Mesendoderm (in vitro differentiated cells): ENCODE measurements at places on chromosomes 3 and 15.

- no peak for DNase-seq
Measured at GRCh38 chr15:77160562-77161478, 89.9 kb upstream of the TSPAN3 start.

DNA sequence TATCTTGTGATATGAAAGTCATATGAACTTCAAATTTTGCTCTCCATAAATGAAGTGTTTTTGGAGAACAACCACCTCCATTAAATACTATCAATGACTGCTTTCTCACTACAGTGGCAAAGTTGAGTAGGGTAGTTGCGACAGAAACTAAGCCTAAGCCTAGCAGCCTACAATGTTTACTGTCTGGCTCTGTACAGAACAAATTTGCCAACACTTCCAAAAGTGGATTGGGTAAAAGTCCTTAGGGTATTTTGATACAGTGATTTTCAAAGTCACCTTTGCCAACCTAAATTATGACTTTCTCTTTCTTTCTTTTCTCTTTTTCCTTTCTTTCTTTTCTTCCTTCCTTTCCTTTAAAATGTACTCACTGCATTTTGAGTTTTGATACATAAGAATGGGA is 142.6 kb downstream of the PLCL2 start:
- DNase-seq, result no peak

GRCh38 chr3:126033051-126033745 is 50.7 kb downstream of the SLC41A3 start:
- DNase-seq, result no peak

DNA sequence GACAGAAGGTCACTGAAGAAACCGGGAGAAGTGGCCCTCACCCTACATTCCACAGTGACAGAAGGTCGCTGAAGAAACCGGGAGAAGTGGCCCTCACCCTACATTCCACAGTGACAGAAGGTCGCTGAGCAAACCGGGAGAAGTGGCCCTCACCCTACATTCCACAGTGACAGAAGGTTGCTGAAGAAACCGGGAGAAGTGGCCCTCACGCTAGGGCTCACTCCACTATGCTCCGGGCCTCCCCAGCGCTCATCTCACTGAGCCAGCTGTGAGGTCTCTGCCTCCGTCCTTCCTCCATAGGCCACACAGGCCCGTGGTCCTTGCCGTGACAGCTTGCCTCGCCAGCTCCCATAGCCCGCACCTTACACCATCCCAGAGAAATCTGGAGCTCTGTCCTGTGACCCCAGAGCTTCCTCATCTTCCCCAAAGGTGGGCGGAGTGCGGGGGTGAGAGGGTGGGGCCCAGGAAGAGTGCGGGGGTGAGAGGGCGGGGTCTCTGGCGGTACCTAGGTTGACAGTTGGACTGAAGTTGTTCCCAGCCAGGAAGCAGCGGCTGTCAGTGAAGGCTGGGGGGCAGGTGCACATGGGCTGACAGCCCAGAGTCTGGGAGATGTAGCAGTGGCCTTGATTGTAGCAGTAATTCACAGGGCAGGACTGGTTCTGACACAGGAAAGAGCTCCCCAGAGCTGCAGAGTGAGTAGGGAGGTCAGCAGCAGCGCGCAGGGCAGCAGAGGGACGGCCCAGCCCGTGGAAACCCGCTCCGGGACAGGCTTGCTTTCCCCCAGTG is 32.0 kb downstream of the MUC20 start:
- no peak for DNase-seq

GRCh38 chr15:67158367-67158766 is 93.0 kb downstream of the SMAD3 start:
- DNase-seq, result no peak

DNA sequence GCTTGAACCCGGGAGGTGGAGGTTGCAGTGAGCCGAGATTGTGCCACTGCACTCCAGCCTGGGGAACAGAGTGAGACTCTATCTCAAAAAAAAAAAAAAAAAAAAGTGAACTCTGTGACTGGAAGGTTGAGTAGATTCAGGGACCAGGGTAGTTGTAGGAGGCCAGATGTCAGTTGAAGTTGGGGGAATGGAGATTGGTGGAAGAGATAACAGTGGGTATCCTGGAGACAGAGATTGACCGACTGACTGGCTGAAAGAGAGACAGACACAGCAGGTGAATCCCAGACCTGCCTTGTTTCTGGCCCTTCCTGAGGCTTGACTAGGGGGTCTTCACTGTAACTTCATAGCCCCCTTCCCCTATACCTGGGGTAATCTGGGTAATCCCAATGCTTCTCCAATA is 22.1 kb upstream of the RNU6-1 start:
- DNase-seq, result no peak

GRCh38 chr3:133330065-133330464 is 69.8 kb upstream of the BFSP2 start:
- peak; percentile 81 for DNase-seq

DNA sequence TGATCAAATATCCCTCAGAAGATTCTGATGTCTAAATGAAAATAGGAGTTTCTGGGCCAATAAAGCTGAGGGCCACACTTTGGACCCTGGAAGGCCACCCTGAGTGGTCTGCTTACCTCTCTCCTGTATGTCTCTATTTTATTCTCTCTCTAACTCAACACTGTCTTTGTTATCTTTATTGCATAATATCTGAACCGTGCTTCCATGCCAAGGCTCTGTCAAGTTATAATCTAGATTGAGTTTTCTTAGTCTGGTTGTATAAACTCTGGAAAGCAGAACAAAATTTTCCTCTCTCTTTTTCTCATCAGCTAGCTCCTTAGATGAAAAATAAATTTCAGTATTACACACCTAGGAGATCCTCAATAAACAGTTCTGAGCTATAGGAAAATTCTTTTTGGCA is 36.2 kb upstream of the ACTL6A start:
- DNase-seq, result no peak

GRCh38 chr15:79978260-79978654 is 7.3 kb upstream of the BCL2A1 start:
- no peak for DNase-seq

GRCh38 chr15:98946301-98947255 is 61.0 kb downstream of the PGPEP1L start:
- DNase-seq, result no peak

DNA sequence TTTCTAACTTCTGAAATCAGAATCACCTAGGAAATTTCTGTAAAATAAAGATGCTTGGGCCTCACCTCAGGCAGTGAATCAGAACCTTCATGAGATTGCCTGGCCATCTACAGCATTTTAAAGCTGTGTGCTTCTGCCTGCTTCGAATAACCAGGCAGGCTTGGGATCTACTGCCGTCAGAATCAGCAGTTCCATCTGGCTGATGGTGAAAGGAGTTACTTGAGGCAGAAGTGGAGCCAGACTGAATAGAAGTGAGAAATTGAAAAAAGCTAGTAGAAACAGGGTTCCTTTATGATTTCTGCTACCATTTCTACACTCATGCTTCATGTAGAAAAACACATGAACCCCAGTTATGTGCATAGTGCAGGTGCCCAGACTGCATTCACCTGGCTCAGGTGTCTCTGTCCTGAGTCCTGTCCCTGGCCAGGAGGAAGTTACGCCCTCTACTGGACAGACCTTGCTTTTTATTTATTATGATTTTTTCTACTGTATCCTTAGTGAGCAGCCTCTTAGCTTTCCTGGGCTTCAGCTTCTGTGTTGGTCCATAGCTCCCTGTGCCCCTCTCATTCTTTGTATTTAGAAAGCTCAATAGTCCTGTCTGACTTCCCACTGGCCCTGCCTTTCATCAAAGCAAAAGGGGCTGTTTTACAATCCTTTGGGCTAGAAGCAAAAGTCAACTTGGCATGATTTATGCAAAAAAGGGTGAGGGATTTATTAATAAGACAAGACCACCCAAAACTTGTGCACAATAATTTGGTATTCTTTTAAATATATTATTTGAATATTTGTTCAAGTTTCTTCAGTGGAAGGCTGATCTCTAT is 200.8 kb upstream of the GOLGA6L4 start:
- DNase-seq, result peak; percentile 65

DNA sequence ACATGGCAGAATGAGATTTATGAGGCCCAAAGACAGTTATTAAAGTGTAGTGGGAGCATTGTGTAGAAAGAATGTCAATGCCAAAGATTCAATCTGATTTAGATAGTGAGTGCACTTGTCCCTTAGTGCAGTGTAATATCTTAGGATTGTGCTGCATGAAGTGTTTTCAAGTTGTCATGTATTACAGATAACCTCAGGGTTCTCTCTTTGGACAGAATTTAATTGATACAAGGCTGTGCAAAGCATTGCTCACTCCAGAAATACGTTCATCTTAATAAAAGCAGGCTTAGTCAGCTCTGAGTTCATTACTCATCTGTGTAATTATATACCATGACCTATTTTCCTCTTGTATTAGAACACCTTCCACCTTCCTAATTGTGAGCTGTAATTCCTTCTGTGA is 16.0 kb upstream of the GPR171 start:
- DNase-seq, result no peak
